ENCODE measurements at places on chromosomes 1 and 21.

- no peak for DNase-seq
These were observed 79.0 kb downstream of the HS2ST1 start for GRCh38 chr1:86993269-86993985.

- no peak for DNase-seq
These were observed 1.5 kb downstream of the CSDE1 start for GRCh38 chr1:114756009-114756892.

DNA sequence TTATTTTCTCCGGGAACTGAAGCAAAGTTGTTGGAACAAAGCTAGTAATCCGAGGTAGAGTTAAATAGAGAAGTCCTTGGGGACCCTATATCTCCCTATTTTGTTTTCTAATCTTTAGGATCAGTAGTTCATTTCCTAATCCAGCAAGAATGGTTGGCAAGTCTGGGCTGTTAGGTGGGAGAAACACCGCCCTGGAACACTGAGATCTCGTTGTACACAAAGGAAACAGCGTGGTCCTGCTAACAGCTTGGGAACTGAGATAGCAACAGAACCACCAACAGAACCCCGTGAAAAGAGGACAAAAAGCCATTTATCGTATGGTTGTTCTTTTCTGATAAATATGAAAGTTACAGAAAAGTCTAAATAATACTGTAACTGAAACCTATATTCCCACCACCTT lies 121.9 kb upstream of the CDC42BPA start:
- no peak for DNase-seq

DNA sequence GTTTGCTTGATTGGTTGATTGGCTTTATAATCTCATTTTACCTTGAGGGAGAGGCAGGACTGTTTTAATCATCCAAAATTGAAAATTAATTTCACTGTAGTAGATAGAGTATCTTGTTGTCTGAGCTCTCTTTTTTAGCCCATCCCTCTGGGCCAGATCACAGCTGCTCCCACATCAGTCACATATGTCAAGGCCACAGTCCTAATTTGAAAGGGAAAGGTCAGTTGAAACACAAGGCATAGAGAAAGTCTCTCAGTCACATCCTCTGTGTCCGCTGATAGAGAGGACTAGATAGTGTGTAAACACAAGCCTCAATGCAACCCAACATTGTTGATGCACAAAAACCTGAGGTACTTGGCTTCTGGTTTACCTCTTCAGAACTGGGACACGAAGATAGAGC lies 6.8 kb downstream of the C1orf74 start:
- no peak for DNase-seq

- DNase-seq: no peak
These were observed 233 bp downstream of the ADAMTS5 start for GRCh38 chr21:26966649-26967061.

- no peak for DNase-seq
These were observed 250.6 kb downstream of the PLA2G4A start for GRCh38 chr1:187079330-187079729.

GRCh38 chr1:154730986-154731489 lies 123.1 kb upstream of the ADAR start:
- no peak for DNase-seq

- no peak for DNase-seq
These were observed 179.6 kb upstream of the CAMK1G start for GRCh38 chr1:209403921-209404320.

DNA sequence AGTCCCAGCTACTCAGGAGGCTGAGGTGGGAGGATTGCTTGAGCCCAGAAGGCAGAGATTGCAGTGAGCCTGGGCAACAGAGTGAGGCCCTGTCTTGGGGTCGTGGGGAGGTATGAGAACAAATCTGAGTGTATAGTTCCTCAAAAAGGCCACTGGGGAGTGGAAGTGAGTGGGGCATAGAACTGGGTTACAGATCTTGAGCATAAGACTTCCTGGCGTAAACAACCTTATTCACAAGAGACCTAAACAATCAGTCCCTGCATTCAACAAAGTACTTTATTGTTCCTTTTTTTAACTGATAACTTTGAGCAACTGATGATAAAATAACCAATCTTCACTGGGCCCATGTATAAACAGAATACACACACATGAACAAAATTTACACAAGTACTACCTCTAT lies 72.7 kb upstream of the MUTYH start:
- no peak for DNase-seq

DNA sequence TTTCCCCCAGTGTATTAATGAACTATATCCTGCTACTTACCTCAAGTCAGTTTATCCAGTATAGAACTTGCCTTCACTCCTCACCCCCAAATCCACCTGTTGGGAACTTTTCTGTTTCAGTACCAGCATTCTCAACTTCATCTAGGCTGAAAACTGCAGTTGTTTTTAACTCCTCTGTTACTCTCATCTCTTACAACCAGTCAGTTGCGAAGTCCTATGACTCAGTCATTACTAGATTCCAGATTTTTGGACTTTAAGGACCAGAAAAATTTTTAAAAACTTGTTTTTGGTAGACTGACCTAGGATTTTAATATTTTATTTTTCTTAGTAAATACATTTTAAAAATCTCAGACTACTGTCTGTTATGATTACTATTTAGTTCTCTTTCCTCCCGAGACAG lies 8.1 kb downstream of the GNAI3 start:
- DNase-seq: no peak

- DNase-seq: peak; percentile 67
These were observed 30.8 kb upstream of the ABCG1 start for GRCh38 chr21:42187976-42188653.

DNA sequence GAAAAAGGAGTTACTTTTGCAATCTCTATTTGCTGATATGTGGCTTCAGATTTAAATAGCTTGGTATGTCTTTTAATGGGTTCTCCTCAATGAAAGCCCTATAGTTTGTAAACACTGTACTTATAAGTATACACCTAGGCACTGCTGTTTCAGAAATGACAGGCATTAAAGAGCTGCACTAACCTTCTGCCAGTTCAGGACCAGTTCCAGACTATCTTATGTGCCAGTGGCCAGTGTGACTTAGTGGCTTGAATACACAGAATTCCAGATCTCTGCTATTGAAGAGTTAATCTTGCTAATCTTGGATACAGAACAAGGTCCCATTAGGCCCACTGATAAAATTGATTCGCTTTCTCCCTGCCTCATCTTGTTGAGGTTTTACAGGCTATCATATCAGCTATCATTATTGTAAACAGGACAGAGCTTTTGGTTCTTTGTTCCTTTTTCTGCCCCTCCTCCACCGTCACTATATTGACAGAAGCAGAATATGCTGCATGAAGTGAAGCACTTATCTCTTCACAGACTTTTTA lies 337.5 kb downstream of the LRRIQ3 start:
- no peak for DNase-seq

DNA sequence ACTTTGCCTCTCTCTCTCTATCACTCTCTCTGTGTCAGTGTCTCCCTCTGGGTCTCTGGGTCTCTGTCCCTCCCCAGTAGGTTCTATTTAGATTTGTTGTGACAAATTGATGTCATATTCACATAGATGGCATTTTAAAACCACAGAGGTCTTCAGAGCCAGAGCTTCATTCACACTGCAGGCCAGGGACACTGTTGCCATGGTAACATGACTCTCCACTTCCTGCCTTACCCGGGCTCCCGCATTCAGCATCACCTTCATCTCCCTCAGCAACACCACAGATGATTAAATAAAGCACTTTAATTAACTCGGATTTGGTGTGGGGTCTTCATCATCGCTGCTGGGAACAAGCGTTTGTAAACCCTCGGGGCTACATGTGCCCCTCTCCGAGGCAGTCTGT lies 132.6 kb downstream of the ETS2 start:
- no peak for DNase-seq

DNA sequence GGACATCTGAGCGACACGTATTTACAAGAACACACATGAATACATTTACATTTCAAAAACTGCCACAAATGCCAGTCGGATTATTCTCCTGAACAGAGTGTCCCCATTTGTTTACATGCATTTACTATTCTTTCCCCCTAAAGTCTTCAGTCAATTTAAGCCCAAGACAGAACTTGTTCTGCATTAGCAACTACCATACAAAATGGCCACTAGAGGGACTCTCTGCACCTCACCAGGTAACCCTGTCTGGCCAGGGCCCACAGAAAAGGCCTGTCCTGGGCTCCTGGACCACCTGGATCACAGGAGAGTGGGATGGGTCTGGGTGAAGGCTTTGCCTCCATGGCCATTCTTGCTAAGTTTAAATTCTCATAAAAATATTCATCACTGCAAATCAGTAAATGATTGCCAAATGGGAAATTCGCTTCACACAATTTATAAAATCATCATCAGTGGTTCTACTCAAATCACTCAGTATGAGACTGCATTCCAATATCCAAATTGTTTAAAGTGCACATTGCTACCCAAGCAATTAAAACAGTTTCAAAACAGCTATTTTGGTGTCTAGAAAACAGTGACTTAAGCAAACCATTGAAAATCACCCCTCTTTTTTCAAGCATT lies 12.5 kb upstream of the GUCA2A start:
- DNase-seq: no peak

DNA sequence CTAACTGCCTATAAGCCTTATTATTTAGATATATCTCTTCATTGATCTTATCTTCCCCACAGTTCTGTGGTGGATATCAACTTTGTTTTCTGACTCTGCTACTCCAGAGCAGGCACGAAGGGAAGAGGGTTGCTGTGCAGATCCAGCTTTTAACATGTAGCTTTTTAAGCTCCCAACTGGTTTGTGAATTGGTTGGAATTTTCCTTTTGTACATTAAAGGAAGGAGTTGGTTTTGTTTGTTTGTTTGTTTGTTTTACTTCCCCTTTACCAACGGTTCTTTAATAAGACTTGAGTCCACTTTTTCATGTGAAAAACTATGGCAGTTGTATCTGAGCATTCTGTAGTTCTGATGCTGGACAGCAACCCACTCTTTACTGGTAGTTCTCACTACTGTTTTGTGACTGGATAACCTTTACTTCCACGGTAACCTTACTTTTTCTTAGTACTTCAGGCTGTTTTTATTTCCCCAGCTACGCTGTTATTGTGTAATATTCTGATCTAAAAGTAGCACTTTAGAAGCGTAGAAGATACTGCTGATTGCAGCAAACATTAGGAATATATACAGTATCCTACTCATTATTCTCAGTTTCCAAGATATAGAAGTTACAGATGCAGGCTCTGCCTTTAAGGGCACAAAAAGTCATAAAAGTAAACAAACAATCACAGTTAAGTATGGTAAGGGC lies 1.6 kb downstream of the GNPAT start:
- no peak for DNase-seq

DNA sequence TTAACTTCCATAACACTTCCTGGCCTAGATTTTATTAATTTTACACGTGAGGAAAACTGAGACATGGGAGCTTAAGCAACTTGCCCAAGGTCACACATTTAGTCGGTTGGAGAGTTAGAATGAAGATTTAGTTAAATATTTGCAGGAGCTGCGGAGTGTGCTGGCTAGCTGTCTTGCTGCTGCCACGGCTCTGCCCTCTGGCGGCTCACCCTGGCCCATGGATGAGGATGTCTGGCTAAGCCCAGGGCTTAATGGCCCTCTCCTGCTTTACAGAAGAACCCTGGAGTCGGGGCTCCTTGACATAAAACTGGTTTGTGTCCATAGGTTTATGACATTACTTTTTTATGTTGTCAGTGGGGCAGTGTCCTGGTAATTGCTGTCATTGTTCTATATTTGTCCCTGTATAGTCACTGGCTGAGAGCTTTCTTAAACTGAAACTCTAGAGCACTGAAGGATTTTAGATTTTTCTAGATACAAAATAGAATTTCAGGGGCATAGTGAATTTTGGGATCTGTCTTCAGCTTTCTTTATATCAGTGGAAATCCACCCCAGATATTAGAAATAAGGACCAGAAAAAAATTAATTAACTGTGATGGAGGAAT lies 88.9 kb upstream of the WLS start:
- DNase-seq: no peak

GRCh38 chr21:35298757-35299156 lies 249.7 kb upstream of the RUNX1 start:
- no peak for DNase-seq

DNA sequence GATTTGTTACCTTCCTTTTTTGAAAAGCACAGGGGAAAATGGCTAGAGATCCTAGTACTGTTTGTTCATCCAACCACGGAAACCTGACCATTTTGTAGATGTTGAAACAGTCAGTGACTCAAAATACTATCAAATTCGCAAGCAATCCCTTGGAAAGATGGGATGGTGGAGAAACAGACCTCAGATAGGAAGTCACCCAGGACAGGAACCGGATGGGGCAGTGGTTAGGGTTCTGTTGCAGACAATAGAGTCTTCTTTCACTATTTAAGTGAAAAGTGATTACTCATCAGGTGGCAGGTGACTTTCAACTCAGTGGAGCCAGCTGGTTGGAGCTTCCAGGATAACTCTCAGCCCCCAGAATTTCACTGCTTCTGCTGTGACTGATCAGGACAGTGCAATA lies 17.0 kb downstream of the LHX4 start:
- no peak for DNase-seq

DNA sequence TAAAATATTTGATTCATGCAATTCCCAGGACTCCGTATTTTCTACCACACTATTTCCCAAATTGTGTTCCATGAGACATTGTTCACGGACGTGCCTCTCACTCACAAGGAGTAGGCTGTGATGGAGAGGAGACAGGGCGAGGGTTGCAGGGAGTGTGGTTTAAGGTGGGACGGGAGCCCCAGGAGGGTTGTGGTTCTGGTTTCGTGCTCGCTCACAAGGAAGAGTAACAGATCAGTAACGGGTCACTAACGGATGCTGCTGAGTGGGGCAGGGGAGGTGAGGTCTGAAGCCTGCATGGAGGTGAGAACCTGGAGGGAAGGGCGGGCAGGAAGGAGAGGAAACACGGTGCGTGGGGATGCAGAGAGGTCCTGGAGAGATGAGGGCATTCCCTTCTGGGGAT lies 28.8 kb downstream of the TFF3 start:
- no peak for DNase-seq

DNA sequence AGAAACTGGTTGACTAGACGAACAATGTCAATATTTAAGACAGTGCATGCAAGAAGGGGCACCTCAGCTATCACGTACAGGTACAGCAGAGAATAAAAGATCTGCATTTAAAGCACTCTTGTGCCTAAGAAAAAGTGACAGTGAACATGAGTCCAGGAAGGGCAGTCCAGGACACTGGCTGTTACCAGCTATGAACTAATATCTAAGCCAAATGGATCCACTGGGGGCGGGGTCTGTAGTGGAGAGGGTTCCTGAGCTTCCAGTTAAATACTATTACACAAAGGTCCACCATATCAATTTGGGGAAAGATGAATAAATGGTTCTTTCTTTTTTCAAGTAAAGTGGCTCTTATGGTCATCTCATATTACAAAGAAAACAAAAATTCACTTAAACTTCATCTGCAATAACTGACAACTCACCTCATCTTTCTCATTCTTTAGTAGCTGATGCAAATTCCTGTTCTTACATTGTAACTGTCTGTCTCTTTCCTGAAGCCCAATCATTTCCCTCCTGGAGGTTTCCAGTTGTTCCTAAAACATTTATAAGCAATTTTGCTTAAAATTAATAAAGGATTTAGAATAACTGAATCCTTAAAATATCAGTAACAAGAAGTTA lies 24.5 kb downstream of the SSX2IP start:
- DNase-seq: no peak

Measured in activated naive CD4-positive, alpha-beta T cell (primary cell).